ENCODE measurements at places on chromosomes 12 and 14.

- peak; percentile 65 for DNase-seq
Observed at GRCh38 chr12:124842073-124842749, 21.5 kb downstream of the SCARB1 start.

DNA sequence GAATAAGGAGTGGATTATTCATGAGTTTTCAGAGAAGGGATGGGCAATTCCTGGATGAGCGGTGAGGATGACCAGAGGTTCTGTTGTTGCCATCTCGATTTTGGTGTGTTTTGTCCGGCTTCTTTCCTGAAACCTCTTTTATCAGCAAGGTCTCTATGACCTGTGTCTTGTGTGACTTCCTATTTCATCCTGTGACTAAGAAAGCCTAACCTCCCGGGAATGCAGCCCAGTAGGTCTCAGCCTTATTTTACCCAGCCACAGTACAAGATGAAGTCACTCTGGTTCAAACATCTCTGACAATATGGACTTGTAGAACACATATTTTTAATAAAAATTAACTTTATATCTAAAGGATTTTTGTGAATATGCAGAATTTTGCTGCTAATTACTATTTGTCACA is 716.4 kb downstream of the FSCB start:
- no peak for DNase-seq

- DNase-seq, result no peak
Observed at GRCh38 chr12:101361455-101361854, 46.1 kb downstream of the ARL1 start.

- no peak for DNase-seq
Observed at GRCh38 chr14:68679746-68680467, 113.0 kb downstream of the ZFP36L1 start.

DNA sequence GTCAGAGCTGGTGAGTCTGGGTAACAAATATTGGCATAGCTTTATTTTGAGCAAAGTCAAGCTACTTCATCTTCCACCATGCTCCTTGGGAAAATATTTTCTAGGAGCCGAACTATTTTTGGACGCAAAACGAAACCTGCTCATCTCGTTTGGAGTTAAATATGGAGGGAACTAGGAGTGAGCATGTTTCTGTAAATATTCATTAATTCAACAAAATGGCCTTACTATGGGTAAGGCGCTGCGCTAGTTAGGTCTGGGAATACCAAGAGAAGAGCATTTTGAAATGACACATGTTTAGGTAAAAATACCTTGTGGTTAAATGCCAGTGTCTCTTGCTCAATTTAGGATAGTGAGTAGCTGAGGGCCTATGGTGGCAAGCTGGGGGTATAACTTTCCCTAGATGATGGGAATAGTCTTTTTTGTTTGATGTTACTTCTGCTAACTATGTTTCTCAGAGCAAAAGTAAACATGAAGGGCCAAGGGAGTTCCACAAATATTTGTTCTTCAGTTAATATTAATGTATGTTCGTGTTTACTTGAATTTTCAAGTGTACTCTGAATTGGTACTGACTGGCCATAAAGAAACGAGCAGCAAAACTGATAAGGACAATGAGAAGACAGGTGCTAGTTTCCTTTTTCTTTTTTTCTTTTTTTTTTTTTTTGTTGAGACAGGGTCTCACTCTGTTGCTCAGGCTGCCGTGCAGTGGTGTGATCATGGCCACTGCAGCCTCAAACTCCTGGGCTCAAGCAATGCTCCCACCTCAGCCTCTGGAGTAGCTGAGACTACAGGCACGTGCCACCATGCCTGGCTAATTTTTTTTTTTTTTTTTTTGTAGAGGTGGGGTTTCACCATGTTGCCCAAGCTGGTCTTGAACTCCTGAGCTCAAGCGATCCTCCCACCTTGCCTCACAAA is 77.7 kb downstream of the MAP1LC3B2 start:
- no peak for DNase-seq

GRCh38 chr12:129483111-129483893 is 420.5 kb downstream of the TMEM132D start:
- DNase-seq, result no peak
